ENCODE measurements at places on chromosomes 1 and 21.

- DNase-seq: no peak
These were observed 246.6 kb upstream of the CSF3R start for GRCh38 chr1:36729289-36729688.

- no peak for DNase-seq
These were observed 736.9 kb upstream of the ADAMTS5 start for GRCh38 chr21:27703791-27704190.

GRCh38 chr1:203508463-203509073, 14.6 kb downstream of the OPTC start:
- no peak for DNase-seq

DNA sequence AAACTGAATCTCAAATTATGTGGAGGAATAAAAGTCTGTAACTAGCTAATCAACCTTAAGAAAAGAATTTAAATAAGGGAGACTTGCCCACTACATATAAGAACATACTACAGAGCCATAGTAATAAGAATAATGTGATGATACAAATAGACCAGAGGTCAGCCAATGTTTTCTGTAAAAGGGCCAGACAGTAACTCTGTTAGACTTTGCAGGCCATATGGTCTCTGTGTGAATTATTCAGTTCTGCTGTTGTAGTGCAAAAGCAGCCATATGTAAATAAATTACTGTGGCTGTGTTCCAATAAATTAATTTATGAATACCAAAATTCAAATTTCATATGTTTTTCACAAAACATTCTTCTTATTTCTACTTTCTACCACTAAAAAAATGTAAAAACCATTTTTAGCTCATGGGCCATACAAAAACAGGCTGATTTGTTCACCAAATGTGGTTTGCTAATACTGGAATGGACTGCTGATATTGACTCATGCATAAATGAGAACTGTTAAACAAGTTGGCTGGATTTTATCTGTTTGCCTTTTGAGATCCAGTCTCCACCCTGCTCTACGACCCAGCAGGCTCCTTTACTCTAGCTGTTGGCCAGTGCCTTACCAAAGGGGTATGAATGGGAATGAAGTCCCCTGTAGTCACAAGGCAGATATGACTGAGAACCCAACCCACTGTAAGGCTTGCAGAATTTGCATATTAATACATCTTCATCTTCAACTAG, 98.2 kb upstream of the ZNHIT6 start:
- no peak for DNase-seq

GRCh38 chr21:44713846-44714245, 2.5 kb upstream of the TSPEAR start:
- DNase-seq: peak; percentile 4

DNA sequence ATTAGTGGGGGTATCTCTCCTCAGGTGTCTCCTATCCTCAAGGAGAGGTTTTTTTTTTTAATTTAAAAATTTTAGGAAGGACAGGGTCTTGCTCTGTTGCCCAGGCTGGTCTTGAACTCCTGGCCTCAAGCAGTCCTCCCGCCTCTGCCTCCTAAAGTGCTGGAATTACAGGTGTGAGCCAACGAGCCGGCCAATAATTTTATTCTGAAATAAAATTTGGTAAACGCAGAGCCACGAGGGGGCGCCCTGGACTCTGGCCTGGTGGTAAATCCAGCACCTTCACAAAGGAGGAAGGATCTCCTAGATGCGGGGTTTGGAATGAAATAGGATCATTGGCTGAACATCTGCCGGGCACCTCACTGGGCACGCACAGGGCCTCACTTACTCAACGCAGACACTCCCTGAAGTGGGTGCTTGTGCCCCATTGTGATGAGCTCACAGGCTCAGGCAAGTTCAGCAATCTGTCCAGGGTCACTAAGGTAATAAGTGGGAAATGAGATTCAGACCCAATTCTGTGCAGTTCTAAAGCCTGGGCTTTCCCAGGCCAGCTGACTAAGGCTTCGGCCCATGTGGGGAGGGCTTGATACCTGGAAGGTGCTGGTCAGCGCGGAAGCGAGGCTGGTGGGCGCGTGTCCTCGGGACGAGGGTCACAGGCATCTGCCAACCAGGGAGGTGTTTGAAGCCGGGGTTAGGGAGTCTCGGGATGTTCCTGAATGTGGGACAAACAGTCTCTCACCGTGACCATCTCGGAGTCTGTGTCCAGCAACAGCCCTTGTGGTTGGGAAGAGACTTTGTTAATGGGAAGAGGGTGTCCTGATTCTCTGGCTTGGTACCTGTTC, 32.7 kb upstream of the ETV3 start:
- no peak for DNase-seq

GRCh38 chr1:2103901-2104590, 53.8 kb downstream of the PRKCZ start:
- DNase-seq: no peak

GRCh38 chr1:1794999-1795398, 16.7 kb upstream of the NADK start:
- no peak for DNase-seq

DNA sequence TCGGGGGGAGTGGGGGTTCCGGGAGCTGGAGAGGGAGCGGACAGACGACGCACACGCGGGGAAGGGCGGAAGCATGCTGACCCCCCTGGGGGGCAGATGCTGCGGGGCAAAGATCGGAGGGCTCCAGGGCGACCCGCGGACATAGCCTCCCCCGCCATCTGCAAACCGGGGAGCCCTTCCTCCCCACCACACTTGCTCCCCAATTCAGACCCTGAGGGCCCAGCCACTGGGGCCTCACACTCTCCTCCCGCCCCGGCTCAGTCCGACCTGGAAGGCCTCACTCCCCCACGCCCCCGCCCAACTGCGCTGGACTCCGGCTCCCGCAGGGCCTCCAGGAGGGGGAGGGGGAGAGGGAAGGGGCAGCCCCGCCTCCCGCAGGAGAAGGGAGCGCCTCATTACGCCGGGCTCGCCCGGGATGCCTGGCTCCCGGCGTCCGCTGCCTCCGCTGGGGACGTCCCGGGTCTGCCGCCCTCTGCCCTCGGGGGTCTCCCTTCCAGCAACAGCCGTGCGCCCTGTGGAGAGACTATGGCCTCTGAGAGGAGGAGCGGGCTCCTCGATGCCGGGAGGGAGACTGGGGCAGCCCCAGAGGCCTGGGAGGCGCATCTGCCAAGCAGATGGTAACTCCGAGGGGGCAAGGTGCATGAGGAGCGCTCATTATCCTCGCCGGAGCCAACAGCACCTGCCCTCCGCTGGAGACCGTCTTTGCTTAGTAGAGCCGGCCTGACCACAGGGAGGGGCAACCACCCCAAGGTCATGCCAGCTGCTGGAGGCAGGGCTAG, 636 bp upstream of the CAMK2N1 start:
- peak; percentile 67 for DNase-seq

- DNase-seq: no peak
These were observed 1048.5 kb downstream of the PLA2G4A start for GRCh38 chr1:187877220-187877619.

DNA sequence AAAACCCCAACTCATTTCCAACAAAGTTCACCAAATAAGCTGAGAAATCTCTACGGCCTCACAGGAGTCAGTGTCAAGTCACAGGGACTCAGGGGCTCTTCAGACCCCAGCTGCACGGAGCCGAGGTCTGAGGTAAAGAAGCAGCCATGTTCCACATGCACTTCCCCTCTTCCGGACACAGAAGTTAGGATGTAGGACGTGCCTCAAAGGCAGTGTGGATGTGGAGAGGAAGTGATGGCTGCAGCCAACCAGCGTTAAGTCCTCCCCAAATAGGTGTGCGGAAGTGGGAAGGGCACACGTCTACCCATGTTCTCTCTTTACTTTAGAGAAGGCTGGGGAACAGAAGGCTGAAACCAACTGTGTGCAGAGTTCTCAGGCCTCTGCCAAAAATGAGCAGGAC, 14.6 kb upstream of the NCF2 start:
- DNase-seq: no peak

DNA sequence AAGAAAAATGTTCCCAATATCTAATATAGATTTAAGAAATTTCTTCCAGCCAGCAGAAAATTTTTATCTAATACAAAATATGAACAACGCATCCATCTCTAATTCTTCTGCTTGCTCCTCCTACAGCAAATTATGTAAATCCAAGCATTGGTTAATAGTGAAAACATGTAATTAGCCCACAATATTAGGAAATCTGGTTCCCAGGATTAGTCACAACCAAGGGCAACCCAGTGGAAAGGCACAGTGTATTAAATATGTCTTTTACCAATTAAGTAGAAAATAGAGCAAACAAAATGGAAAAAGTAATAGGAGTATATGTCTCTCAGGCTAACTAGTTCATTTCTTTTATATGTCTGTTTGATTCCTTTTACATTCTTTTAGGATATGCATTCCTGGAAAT, 59.4 kb upstream of the IFI44L start:
- no peak for DNase-seq

GRCh38 chr1:22126531-22126930, 16.4 kb downstream of the WNT4 start:
- DNase-seq: no peak

DNA sequence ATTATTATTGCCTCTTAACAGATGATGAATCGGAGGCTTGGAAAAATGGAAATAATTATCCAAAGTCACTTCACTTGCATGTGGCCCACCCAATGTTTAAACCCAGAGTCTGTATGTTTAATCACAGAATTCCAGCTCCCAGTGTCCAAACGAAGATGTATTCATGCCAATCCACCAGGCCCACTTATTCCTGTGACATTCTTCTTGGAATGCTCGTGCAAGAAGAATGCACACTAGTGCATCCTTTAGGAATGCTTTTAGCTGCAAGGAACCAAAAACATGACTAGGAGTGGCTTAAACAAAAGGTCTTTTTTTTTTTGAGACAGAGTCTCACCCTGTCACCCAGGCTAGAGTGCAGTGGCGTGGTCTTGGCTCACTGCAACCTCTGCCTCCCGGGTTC, 8.9 kb upstream of the OPRD1 start:
- DNase-seq: no peak

DNA sequence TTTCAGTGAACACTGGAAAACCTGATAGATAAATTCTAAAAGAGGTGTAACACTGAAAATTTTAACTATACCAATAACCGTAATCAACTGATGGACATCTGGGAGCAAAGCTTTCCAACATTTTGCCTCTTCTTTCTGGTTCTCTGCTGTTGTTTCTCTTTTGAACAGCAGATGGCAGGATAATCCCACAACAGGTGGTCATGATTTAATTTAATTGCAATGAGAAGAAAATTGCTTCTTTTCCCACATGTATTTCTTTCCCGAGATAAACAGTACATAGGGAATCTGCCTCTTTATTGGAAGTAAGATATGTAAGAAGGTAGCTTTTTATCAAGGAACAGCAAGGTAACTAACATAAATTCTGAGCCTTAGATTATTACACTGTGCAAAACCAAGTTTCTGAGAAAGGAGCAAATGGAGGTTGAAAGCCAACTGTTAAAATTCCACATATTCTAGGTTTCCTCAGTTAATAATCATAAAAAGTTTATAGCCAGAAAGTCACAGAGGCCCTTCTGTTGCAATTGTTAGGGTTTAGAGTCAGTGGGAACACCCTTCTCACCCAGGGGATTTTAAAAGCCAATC, 72.9 kb downstream of the RPS6KA1 start:
- no peak for DNase-seq

GRCh38 chr1:186828611-186829454, at the start of gene PLA2G4A:
Gene PLA2G4A, plus strand, starts transcription at chr1:186828949. Its CDS starts 25,406 bp downstream, at chr1:186854355.
- peak; percentile 57 for DNase-seq

DNA sequence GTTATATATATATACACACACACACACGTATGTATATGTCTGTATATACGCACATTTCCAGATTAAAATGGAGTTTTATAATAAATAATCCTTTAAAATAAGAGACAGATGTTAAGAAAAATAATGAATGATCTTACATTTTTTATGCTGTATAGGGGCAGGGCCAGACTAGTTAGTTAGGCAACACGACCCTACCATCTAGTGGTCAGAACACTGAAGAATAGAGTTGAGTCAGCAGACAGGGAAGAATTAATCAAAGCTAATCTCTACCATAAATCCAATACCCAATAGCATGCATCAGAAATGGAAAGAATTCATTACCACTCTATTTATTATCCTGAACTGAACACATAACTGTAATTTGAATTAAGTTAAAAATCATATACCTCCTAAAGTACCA, 156.7 kb downstream of the BRINP3 start:
- DNase-seq: no peak

DNA sequence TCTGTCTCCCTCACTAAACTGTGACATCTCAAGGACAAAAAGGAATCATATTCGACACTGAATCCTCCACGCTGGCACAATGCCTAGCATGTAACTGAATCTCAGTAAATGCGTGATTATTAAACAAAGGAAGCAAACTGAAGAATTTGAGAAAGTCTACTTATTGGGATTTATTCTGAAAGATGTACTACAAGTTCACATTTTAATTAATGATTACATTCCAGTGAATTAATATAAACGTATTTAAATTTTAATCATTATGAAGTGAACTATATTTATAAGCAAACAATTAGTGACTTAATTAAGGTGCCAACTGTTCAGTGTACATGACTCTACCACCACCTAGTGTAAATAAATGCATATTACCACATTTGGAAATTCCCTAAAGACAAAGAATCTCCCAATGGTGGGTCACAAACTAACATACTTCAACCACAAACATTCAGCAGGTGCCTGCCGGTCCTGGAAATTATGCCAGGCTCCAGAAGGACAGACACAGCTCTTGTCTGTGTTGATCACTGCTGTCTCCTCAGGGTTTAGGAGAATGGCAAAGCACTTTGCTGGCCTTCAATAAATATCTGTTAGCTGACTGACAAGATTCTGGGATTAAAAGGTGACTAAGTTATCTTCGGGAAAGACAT, 56.3 kb downstream of the SMYD3 start:
- DNase-seq: no peak

- no peak for DNase-seq
These were observed 9.2 kb downstream of the SFT2D2 start for GRCh38 chr1:168234846-168235547.

DNA sequence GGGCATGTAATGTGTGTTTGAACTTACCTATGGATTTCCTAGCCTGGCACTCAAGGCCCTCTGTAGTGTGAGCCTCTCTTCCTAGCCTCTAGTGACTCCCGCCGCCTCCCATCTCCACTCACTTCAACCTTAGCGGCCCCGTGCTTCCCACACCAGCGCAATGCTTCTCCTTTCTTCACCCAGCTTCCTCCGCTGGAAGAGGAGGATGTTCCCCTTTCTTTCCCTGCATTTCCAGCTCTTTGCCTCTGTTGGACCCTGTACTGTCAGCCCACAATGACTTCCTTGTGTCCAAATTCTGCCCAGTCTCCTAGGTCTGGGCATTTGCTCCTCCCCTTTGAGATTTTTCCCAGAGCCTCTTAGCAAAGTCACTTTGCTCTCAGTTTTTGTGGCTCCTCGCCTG, 138.1 kb upstream of the IRF2BP2 start:
- no peak for DNase-seq

- DNase-seq: no peak
These were observed 322.9 kb downstream of the BRINP3 start for GRCh38 chr1:190154744-190155143.

GRCh38 chr1:237235091-237235490, 193.1 kb downstream of the RYR2 start:
- no peak for DNase-seq

Data from left hindlimb (tissue), 1 donor.